Cortex of kidney (tissue), 1 donor: ENCODE measurements at places on chromosomes 2 and 18.

GRCh38 chr18:58695772-58696171 lies 24.5 kb downstream of the MALT1 start:
- no peak for DNase-seq

DNA sequence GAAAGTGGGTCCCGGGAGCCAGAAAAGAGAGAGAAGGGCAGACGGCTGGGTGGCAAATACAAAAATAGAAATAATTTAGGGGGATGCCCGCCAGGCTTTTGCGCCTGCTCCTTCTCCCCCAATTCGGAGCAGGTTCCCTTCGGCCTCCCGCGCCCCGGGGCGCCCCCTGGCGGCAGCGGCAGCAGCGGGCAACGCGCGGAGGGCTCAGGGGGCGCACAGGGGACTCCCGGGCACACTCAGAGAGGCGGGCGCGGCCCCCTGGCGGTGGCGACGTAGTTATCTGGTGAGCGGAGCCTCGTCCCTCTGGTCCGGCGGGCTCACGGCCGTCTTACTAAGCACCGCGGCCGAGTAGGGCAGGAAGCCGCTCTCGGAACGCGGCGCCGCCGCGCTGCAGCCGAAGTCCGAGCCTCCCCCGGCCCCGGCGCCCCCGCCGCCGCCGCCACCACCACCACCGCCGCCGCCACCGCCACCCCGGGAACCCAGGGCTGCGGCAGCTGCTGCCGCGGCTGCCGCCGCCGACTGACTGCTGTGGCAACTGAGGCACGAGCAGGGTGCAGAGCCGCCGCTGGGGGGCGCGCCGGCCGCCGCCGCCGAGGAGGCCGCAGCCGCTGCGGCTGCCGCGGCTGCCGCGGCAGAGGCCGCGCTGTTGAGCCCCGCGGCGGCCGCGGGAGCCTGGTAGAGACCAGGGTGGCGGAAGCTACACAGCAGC lies 3.8 kb downstream of the EVX2 start:
- DNase-seq: no peak

DNA sequence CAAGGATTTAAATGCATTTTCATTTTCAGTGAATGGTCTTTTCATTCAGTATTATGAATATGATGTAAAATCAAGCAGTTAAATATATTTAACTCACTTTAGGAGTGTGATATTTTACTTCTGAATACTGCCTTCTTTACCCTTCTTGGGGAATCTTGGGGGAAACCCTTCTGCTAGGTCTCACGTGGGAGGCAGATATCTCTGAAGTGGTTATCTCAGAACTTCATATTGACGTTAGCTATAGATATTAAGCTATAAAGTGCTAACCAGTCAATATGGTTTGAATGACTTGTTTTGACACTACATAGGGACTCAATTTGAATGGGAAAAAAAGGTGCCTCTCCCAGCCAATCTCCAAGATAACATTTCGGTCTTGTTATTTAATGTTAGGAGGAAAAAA lies 9.8 kb downstream of the REL start:
- no peak for DNase-seq

- DNase-seq: no peak
Measured at GRCh38 chr18:37481072-37481471, 84.5 kb downstream of the CELF4 start.

DNA sequence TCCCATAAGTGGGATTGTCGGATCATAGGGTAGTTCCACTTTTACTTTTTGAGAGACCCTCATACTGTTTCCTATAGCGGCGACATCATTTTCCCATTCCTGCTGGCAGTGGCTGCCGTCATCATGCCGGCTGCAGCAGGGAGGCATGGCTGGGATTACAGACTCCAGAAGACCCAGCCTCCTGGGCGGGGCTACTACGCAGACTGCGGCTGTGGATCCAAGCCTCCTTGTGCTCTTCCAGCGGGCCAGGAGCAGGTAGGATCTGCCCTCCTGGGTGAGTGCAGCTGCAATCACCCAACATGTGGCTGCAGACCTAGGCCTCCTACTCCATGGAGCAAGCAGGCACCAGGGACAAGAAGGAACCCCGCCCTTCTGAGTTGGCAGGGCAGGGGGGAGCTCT lies 359.2 kb downstream of the GALR1 start:
- DNase-seq: no peak

DNA sequence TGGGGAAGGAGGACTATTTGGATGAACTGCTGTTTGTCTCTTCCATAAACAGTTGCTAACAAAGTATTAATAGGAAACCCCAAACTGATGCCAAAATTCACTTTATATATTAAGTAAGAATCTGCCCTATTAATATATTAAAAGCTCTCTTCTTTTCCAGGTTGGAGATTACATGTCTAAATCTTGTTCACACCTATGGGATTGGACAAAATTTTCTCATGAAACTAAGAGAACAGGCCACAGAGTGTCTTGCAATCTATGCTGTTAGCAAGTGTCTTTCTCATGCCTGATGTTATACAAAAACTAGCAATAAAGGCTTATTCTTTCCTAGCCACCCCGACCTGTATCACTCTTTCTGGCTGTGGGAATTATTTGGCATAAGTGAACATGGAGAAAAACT lies 18.3 kb downstream of the ZEB2 start:
- DNase-seq: no peak

DNA sequence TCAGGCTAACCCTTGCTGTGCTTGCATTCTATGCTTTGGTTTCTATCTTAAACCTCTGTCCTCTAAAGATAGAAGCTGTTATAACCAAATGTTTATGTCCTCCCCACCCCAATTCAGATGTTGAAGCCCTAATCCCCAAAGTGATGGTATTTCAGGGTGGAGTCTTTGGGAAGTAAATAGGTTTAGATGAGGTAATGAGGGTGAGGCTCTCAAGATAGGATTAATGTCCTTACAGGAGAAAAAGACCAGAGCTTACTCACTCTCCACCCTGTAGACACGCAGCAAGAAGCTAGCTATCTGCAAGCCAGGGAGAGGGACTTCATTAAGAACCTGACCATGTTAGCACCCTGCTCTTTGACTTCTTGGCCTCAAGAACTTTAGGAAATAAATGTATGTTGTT lies 362.5 kb downstream of the ERBB4 start:
- no peak for DNase-seq

GRCh38 chr2:35228584-35228983 lies 1127.0 kb upstream of the CRIM1 start:
- DNase-seq: no peak

DNA sequence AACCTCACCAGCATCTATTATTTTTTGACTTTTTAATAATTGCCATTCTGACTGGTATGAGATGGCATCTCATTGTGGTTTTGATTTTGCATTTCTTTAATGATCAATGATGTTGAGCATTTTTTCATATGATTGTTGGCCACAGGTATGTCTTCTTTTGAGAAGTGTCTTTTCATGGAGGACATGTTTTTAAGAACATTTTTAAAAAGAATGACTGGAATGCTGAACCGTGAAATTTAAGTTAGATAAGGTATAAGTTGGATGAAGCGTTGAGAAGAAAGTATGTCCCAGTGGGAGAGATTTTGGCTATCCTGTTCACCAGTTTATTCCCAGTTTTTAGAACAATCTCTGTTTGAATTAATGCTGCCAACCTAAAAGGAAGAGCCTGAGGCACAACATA lies 365.9 kb downstream of the CELF4 start:
- DNase-seq: no peak

GRCh38 chr2:175844169-175844568 lies 157.9 kb downstream of the LNPK start:
- no peak for DNase-seq

GRCh38 chr18:22349317-22349898 lies 68.3 kb downstream of the CTAGE1 start:
- no peak for DNase-seq

- no peak for DNase-seq
Measured at GRCh38 chr2:147255812-147256211, 589.0 kb upstream of the ACVR2A start.

GRCh38 chr2:15556311-15556930 lies 4.7 kb downstream of the NBAS start:
- DNase-seq: no peak

GRCh38 chr2:181332044-181332605 lies 125.1 kb upstream of the ITGA4 start:
- no peak for DNase-seq

DNA sequence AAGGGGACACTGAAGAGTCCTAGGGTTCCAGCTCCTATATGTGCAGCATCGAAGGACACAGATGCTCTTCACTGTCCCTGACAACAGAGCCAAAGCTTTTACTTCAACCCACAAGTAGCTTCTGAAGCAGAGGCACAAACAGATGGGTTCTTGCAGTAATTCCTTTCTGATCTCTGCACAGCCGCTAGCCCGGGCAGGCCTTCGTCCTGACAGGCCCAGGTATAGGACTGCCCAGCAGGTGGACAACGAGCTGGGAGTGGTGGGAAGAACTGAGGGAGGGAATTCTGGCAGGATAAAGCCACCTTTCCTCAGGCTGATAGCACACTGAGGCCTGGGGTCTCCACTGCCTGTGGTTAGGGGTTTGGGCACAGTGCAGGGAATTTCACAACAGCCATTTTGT lies 94.8 kb downstream of the RHOB start:
- DNase-seq: no peak

DNA sequence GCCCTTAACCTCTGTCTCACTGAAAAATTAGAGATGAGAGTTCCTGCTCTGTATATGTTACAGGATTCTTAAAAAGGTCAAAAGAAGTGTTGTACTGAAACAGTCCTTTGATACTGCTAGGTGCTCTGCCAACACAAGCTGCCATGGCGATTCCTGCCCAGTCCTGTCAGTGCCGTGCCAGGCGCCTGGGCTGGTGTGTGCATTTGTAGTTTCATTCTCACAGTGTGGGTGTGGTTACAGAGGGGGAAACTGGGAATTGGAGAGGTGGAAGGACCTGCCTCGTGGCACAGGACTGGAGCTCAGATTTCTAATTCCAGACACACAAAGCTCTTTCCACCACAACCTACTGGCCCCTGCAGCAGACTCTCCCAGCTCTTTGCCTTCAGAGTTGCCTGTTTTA lies 122.3 kb upstream of the RAB6C start:
- no peak for DNase-seq

DNA sequence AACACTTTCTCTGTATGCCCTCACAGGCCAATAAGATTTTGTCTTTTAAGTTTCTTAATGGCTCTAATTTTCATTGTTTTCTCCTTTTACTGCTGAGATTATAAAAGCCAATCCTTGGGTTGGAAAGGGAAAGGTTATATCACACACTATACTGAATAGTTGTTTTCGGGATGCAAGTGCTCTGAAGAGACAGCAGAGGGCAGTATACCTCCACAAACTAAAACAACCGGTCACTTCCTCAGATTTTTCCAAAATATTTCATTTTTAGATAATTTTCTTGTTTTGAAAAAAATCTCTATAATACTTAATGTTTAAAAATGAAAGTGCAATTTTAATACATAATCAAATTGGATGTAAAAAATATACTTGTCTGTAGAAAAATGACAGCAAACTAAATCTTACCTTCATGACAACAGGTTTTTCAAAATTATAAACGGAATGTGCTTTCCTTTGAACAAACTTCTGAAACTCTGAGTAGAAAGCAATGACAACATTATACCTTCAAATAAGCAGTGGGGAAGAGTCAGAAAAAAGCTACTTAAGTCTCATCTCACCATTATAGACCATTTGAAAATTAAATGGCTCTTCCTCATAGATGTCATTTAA lies 82.7 kb downstream of the ORC4 start:
- DNase-seq: no peak

- no peak for DNase-seq
Measured at GRCh38 chr2:55089726-55090125, 39.5 kb upstream of the RTN4 start.
